ENCODE measurements at places on chromosomes 7 and 10.

GRCh38 chr10:103476046-103476768, 2.8 kb downstream of the CALHM3 start:
- peak; percentile 51 for DNase-seq

GRCh38 chr10:95791425-95791979, 35.5 kb downstream of the ENTPD1 start:
- DNase-seq, result no peak

DNA sequence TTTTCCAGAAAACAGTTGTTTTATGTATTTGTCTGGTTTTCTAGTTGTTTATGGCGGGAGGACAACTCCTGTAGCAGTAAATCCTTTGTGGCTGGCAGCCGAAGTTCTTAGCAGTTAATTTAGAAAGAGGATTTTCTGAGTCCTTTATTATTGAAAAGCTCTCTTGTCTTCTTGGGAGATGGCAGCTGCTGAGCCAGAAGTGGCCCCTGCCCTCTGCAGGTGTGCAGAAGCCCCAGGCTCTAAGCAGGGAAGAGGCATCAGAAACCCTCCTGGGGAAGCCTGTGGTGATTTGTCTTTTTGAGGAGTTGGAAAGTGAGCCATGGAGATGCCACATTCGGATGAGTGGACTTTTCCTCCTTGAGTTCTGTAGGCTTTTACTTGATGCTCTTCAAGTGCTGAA, 106.3 kb downstream of the GLRX3 start:
- no peak for DNase-seq

GRCh38 chr7:134419875-134420274, 39.0 kb downstream of the AKR1B1 start:
- no peak for DNase-seq

GRCh38 chr7:36982766-36983165, 258.5 kb upstream of the AOAH start:
- DNase-seq, result no peak

- no peak for DNase-seq
These were observed 217.4 kb downstream of the ZMYND11 start for GRCh38 chr10:352476-353235.

DNA sequence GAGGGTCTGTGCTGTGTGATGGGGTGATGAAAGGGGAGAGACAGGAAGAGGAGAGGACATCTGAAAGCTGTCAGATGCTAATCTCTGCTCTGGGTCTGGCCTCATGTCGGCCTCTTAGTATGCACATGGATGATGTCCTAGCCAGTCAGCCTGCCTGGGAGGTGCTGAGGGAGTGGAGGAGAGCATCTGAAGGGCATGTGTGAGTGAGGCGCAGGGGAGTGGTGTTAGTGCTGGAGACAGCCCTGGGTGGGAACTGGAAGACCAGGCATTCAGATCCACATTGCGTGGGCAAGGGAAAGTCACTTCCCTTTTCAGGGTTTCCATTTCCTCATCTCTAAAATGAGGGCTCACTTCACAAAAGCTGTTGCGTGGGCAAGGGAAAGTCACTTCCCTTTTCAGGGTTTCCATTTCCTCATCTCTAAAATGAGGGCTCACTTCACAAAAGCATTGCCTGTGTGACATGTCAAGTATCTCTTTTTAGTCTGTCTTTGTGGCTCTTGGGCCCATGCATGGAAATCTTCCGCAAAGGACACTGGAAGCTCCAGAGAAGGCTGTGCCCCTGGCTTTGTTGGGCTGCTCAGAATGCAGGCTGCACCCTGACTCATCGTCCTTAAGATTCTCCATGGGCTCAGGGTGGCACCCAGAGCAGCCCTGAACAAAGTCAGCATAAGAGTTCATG, 10.0 kb downstream of the SFTPD start:
- peak; percentile 91 for DNase-seq

DNA sequence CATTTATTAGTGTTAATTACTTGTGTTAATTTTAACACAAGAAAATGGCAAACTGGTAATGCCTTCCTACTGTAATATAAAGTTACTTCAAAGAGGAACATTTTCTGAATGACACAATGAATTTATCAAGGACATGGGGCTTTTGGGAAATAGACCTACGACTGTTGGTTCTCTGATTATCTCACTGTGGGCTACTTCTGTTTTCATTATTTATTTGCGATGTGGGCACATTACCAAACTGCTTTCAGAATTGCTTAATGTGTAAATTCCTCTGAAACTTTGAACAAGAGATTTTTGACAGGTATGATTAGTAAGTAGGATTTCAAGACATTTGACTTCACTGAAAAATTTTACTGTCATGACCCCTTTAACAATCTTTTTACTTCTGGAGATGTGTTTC, 535.6 kb downstream of the CNTNAP2 start:
- DNase-seq, result no peak

DNA sequence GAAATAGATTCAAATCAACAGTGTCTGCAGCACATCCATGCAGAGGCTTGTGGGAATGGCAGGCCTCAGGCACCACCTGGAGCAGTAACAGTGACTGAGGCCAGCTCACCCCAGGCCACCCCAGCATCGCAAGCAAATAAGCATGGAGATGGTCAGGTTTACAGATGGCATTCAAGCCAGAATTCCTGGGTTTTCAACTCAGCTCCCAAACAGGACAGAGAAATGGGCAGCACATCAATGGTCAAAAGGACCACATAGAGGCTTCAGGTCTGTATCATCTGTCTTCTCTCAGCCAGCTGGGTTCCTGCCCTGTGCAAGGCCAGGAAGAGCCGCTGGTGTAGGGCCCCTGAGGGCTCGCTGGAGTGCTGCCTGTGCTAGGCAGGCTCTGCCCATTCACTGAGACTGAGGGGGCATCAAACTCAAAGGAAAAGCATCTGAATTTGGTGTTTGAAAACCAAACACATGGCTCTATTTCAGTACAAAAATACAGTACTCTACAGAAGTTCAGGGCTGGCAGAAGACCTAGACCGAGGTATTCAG, 112.5 kb downstream of the KMT2E start:
- DNase-seq, result no peak

DNA sequence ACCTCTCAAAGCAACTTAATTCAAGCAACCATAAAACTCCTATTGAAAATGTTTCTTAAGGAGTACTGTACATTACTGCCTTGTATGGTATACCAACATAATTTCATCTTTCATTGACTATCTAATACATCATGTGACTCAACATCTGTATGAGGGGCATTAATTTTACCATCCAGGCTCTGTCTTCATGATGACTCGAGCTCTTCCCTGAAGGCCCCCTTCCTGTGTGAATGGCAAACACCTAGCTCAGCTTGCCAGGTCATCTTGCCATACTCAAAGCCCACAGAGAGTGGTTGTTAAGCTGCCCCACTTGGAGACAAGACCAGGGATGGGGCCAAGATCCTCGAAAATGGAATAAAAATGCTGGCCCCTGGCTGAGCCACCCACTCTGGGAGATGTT, 82.4 kb downstream of the SGMS1 start:
- no peak for DNase-seq

DNA sequence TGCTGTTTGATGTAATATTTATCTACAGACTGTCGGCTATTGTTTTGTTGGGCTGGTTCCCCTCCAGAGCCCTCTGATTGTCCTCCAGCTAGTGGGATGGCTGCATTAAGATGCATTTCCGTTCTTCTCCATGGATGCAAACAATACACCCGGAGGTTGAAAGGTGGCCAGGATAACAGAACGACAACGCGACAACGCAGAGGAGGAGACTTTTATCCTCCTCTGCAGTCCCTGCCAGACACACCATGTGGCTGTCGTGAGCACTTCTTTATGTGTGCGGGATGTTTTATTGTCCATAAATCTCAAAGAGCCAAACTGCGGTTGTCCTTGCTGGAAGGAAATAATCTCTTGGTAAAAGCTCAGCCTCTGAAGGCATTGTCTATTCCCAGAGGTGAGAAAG, 39.1 kb upstream of the TCERG1L start:
- DNase-seq, result no peak

DNA sequence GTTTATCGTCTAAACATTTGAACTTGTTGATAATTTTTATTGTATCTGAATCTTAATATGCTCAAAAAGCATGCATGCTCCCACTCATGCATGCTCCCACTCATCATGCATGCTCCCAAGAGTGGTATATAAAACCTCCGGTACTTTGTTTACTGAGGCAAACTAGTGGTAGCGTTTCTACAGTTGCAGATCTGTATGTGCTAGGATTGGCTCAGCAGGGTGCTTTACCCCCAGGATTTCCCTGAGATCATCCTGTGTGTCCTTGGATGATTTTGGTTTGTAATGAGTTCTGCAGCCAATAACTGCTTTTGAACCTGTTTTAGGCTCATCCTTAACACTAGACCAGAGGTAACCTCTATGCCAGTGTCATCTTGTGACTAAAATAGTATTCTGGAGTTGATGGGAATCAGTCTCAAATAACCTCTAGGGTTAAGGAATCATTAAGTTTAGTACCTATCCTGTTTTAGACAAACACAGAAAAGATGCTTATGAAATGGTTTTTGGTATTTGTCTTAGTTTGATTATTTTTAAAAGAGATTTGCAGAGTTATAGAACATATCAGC, 40.4 kb downstream of the PHTF2 start:
- DNase-seq, result no peak

GRCh38 chr10:77441353-77442166, 196.0 kb downstream of the KCNMA1 start:
- no peak for DNase-seq

DNA sequence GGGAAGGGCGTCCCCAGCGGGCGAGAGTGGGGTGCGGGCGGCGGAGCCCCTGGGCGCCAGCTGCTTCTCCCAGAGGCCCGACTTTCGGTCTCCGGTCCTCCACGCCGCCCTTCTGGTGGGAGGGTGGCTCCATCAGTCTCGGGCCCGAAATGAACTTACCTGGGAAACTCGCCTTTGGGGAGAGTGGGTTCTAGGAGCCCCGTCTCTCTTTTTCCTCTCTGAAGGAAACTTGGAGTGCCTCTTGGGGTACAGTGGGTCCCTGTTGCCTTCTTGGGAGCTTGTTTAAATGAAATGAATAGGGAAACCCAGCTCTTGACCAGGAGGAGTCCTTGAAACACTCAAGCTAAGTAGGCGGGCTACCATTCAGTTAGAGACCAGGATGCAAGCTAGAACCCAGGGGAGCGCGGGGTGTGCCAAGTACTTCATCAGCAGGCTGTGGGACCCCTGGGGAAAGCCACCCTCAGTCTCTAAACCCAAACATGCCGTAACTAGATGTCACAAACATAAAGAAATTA, 1.3 kb downstream of the SLC26A4 start:
- DNase-seq, result no peak

GRCh38 chr10:38025283-38025682, 14.8 kb downstream of the ZNF33A start:
- peak; percentile 63 for DNase-seq

GRCh38 chr10:104601166-104601565, 39.9 kb upstream of the SORCS3 start:
- peak; percentile 8 for DNase-seq

GRCh38 chr7:48638041-48638440, 286.3 kb upstream of the CDC14C start:
- no peak for DNase-seq

DNA sequence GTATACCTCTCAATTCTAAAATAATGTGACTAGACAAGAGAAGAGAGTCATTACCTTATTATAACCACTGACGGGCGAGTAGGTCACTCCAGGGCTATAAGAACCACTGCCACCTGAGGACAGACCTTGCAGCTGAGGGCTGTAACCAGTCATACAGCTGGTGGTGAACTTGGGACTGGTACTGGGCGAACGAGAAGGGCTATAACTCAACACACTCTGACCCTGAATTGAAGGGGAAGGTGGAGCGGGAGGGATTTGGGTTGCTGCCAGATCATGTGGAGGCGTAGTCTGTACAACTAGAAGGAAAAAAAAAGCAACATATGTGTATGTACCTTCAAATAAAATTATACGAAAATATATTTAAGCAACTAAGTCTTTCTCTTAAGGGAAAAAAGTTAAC, 3.4 kb downstream of the TMEM209 start:
- no peak for DNase-seq

GRCh38 chr7:150739033-150739432, 1.8 kb downstream of the GIMAP5 start:
- peak; percentile 24 for DNase-seq

DNA sequence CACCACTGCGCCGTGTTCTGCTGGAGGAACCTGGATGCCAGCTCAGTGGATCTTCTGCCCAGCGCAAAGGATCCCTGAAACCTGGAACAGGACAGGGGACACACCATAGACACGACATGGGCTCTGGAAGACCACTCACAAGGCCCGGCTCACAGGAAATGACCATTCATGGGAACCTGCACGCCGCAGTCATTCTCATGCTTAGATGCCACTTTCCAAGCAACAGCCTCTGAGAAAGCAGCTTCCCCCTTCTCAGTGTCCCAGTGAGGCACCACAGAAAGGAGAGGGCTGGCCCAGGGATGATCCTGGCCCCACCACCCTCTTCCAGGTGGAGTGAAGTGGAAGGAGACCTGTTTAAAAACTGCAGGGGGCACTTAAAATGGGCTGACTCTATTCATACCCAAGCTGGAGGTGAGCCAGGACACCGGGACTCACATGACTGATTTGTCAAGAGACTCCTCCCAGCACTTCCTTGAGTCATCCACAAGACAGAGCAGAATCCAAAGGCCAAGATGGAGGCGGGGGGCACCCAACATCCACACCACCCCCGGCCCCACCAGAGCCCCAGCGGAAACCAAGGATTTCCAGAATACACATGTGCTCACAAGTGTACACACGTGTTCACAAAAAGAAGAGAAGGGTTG, 11.2 kb downstream of the CTBP2 start:
- peak; percentile 59 for DNase-seq

DNA sequence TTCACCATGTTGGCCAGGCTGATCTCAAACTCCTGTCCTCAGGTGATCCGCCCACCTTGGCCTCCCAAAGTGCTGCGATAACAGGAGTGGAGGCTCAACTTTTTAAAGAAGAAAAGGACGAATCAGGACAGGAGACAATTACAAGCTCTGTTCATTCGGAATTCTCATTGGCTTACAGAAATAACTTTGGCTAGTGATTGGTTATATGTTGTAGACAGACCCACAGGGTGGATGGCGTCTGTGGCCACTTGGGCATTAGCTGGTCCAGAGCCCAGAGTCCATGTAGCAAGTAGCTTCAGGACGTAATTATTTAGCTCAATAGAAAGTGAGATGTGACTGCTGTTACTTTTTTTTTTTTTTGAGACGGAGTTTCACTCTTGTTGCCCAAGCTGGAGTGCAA, 160.5 kb upstream of the TNRC18 start:
- DNase-seq, result no peak

- DNase-seq, result peak; percentile 96
These were observed 40.7 kb upstream of the GJD4 start for GRCh38 chr10:35564341-35564968.

Measured in Kasumi-1 (cell line).